ENCODE measurements at places on chromosomes 11 and 22.

- DNase-seq: no peak
Measured at GRCh38 chr22:36758792-36759271, 17.1 kb downstream of the IFT27 start.

DNA sequence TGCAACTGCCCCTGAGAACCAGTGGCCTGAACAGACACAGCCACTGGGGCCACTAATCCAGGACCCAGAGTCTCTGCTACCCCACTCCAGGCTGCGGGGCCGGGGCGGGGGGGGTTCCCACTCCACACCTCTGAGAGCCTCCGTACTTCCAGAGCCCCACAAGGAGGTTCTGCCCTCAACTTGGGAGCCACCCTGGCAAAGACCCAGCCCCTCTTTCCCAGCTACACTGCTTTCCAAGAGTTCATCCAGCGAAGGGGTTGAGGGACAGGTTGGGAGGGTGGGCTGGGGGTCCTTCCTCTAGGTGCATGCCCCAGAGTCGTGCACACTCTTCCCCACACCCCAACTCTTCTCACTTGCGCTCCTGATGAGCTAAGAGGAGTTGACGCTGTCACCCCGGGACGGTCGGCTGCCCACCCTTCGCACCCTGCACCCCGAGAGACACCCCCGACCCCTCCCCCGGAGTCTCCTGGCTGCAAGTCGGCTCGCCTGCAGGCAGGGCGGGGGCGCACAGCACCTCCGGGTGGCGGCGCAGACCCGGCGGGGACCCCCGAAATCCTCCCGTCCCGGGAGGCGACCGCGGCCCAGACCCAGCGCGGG lies 531 bp downstream of the RAB3IL1 start:
- DNase-seq: no peak

DNA sequence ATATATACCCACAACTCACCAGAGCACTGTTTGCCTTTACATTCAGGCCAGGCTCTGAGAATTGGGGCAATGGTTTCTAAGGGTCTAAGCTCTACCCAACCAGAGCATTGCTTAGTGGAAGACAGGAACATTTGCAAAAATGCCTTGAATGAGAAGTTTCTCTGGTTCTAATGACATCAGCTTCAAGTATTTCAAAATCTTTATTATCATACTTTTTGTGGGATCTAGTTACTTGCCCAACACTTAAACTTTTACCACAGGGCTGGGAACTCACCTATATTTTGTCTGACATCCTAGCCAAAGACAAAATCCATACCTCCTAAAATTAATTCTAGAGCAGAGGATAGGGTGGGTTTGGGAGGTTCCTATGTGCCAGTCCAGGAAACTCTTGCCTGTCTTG lies 51.5 kb downstream of the INSC start:
- DNase-seq: no peak

DNA sequence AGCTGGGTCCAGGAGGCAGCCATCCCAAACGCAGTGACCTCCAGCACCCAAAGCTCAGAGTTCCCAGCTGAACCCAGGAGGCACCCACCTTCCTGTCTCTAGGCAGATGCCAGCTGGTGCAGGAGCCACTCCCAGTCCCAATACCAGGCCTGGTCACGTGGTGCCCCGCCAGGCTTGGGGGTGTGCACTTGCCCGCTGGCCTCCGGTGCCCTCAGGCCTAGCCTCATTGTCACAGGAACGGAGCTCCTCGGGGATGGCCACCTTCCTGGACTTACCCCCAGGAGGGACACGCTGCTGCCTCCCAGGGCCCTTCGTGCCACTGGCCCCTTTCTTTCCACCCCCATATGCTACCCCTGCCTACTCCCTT lies 4.6 kb downstream of the BID start:
- DNase-seq: no peak

- no peak for DNase-seq
Measured at GRCh38 chr11:63564056-63564774, 1.0 kb upstream of the PLAAT2 start.

DNA sequence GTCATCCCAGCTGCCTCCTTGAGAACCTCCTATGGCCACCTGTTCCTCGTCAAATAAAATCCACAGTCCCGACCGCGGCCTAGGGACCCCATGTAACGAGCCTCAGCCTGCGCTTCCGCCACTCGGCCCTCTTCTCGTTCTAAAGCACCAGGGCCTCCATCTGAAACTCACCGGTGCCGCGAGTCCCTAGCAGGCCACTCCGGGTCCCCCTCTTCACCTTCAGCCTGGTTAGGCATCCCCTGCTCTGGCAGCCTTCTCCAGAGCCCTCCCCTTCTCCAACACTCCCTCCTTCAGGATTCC lies 2.4 kb upstream of the SSTR3 start:
- DNase-seq: no peak

- DNase-seq: peak; percentile 30
Measured at GRCh38 chr22:35480627-35481550, 59.7 kb upstream of the RASD2 start.

DNA sequence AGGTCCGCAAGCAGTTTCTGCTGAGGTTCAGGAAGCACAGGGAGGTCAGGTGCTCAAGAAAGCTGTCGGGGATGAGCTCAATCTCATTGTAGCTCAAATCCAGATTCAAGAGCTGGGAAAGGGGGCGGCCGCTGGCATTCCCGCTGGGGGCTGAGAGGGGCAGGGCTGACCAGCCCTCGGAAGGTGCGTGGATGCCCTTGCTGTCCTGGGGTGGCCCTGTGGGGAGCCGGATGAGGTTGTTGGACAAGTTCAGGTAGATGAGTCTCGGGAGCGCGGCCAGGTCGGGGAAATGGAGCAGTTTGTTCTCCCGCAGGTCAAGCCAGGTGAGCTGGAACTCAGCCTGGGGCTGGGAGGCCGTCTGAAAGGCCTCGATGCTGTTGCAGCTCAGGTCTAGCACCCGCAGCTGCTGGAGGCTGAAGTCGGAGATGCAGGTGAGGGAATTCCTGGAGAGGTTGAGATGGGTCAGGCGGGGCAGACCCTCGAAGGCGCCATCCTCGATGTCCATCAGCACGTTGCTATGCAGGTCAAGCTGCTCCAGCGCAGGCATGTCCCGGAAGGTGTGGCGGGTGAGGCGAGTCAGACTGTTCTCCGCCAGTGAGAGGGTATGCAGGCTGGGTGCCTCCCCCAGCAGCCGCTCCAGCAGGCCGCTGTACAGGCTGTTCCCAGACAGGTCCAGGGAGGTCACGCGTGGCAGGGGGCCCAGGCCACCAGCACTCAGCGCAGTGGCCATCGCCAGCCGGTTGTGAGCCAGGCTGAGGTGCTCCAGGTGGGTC lies 9.8 kb downstream of the LRRC32 start:
- DNase-seq: no peak

- DNase-seq: peak; percentile 96
Measured at GRCh38 chr22:46592390-46592872, 27.8 kb upstream of the GRAMD4 start.

- DNase-seq: no peak
Measured at GRCh38 chr11:132907651-132908413, 624.5 kb downstream of the OPCML start.

DNA sequence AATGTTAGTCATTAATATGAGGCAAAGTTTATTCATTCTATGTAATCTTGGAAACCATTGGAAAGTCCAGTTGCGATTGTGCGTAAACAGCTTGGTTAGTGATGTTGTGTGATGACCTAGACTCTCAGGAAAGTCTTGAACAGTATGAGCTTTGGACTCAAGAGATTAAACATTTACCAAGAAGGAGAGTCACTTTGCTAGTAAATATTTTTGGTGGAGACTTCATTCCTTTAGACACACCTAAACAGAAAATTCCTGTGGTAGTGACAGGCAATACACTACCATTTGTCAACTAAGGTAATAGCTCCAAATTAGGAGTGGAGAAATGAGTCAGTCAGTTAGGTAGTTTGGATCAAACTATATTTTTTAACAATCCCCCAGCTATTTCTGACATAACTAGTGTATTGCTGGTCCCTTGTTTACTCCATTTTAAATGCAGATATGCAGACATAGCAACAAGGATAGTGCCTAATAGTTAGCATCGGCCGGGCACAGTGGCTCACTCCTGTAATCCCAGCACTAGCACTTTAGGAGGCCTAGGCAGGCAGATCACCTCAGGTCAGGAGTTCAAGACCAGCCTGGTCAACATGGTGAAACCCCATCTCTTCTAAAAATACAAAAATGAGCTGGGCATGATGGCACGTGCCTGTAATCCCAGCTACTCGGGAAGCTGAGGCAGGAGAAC lies 89.3 kb downstream of the ARHGAP42 start:
- DNase-seq: peak; percentile 32

Measured in fibroblast of upper back skin (primary cell).